ENCODE measurements at places on chromosomes 2 and 18. TPM values are rescaled to one million over a fixed set of nuclear protein-coding genes. Genes with fewer than 3 reads are reported as not detected.

The ONECUT2 gene
- not detected for total RNA-seq

The CAVIN2 gene
- total RNA-seq = 2.8 TPM

The GALNT13 gene
- total RNA-seq = 0.11 TPM

The GNLY gene
- not detected for total RNA-seq

The IL1RL2 gene
- total RNA-seq = 2.9 TPM

GRCh38 chr2:47211497-47212011, 56.4 kb upstream of the STPG4 start:
- H3K36me3 ChIP-seq = no peaks in the 10 kb centered on the region
- no peaks in the 10 kb centered on the region for H3K27me3 ChIP-seq

The DCAF17 gene
- total RNA-seq = 14.4 TPM

DNA sequence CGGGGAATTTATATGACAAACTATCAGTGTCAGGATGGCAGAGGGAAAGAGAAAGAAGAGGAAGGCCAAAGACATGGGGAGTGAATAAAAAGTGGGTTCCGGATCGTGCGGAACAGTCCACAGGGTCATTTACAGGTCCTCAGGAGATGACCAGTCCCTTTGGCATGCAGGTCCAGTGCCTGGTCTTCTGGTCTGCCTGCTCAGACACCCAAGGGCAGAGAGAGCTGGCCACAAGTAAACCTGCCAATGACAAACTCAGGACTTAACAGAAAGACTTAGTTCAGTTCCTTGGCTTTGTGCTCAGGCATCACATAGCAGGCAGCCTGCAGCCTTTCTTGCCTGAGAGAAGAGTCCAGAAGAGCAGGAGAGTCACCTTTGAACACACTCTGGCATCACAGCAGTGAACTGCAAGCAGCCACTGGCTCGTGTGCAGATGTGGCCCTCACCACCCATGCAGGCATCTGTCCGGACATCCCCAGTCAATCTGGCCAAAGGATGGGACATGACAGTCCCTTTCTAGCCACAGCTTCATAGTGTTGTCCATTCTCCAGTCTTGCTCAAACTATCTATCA, 14.0 kb downstream of the TMEM127 start:
- peaks cover 23% of the 10 kb centered on the region for H3K4me1 ChIP-seq
- peak overlapping the region; percentile 26 for H3K27ac ChIP-seq
- peak; percentile 81 for DNase-seq
- peaks cover 11% of the 10 kb centered on the region for H3K36me3 ChIP-seq
- H3K4me3 ChIP-seq = no peak overlapping the region
- no peaks in the 10 kb centered on the region for H3K27me3 ChIP-seq

- no peaks in the 10 kb centered on the region for H3K36me3 ChIP-seq
- peak; percentile 38 for DNase-seq
Measured at GRCh38 chr2:168801961-168802858, at the start of gene NOSTRIN. Gene NOSTRIN (plus strand): TSS chr2:168802637. CDS start chr2:168802647, 10 bp downstream.

DNA sequence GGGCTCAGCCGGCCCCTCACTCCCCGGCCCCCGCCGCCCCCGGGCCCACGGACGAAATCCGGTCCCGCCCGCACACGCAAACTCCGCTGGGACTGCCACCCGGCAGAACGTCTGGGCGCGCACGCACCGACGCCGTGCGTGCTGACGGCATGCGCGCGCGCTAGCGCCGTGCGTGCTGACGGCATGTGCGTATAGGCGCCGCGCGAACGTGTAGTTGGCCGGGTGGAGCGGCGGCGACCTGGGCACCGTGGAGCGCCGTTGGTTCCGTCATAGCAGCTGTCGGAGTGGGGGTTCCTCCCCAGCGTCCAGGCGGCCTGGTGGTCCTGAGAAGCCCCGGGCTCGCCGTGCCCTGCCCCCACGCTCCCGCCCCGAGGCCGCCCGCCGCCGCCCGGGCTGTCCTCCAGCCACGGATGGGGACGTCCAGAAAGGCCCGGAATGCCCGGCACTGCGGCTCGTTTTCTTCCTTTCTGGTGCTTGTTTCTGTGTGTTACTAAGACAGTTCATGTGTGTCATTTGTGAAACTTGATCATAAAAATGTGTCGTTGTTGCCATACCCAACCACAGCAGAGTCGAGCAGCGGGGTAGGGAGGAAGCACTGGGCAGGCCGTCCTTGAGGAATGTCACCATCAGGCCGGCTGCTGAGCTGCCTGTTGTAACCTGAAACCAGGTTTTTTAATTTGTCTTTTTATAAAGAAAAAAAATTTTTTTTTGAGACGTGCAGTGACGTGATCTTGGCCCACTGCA, at the start of gene TXNL4A:
TXNL4A (minus strand) TSS at position 113 of the 744 bp plus-strand sequence. CDS start 171 bp downstream, outside the sequence.
- peaks cover 9% of the 10 kb centered on the region for H3K36me3 ChIP-seq
- peak within 1 kb of the TSS; percentile 93 for H3K27ac ChIP-seq
- peak within 1 kb of the TSS; percentile 98 for H3K4me3 ChIP-seq
- H3K4me1 ChIP-seq = peaks cover 9% of the 10 kb centered on the region
- H3K27me3 ChIP-seq = no peaks in the 10 kb centered on the region
- peak; percentile 97 for DNase-seq

DNA sequence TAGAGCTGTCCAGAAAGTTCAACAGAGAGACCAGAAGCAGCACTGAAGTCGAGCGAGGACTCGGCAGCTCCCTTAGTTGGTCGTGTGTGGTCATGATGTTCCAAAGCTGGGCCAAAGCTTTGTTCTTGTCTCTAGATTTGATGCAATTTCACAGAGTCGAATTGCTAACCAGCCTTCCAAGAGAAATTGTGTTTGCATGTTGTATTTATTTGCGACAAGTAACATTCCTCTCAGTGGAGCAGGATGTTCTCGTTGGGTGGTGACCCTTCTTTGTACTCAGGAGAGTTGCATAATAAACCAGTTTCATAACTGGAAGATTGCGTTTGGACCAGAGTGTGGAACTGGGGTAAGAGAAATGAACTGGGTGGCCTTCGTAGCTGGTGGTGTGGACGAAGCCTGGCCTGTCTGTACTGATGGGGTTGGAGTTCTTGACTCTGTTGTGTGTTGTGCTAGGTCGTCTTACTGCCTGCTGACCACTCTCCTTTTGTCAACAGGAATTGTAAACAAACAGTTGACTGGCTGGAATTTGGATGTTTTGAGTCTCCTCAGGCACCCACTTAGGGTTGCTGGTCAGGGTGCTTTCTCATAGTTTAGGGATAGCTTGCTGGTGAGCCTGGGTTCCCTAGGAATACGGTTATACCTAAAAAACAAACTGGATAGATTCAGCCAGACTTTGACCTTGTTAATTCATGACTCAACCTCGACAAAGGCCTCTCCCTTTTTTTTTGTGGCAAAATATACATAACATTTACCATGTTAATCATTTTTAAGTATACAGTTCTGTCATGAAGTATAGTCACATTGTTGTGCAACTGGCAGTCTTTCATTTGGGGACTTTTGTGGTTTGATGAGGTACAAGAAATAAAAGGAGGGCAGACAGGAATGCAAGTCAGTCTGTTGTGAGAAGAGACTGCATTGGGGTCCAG, 28.9 kb upstream of the TOGARAM2 start:
- H3K4me1 ChIP-seq = peaks cover 21% of the 10 kb centered on the region
- peak overlapping the region; percentile 50 for H3K27ac ChIP-seq
- H3K27me3 ChIP-seq = no peaks in the 10 kb centered on the region
- peak; percentile 70 for DNase-seq
- H3K36me3 ChIP-seq = peaks cover 20% of the 10 kb centered on the region

The ARHGAP25 gene
- total RNA-seq = not detected

The ACVR1C gene
- total RNA-seq = 0.32 TPM

GRCh38 chr18:22946846-22947245, 13.7 kb downstream of the RBBP8 start:
- H3K4me1 ChIP-seq = peaks cover 19% of the 10 kb centered on the region
- peak; percentile 42 for DNase-seq
- peak overlapping the region; percentile 22 for H3K27ac ChIP-seq
- H3K27me3 ChIP-seq = no peaks in the 10 kb centered on the region

The IL1B gene
- total RNA-seq = 0.86 TPM

GRCh38 chr2:205407984-205408383, 274.3 kb upstream of the NRP2 start:
- DNase-seq = peak; percentile 49
- peak overlapping the region; percentile 27 for H3K4me3 ChIP-seq
- H3K27me3 ChIP-seq = no peaks in the 10 kb centered on the region
- H3K36me3 ChIP-seq = no peaks in the 10 kb centered on the region
- peak overlapping the region; percentile 4 for H3K27ac ChIP-seq

The ANTXR1 gene
- total RNA-seq = 128 TPM

GRCh38 chr2:96404446-96405373, 69.1 kb downstream of the NCAPH start:
- DNase-seq = peak; percentile 37
- H3K4me3 ChIP-seq = no peak overlapping the region
- H3K36me3 ChIP-seq = no peaks in the 10 kb centered on the region
- no peak overlapping the region for H3K27ac ChIP-seq
- H3K27me3 ChIP-seq = peaks cover 5% of the 10 kb centered on the region

- no peak overlapping the region for H3K27ac ChIP-seq
- H3K27me3 ChIP-seq = no peaks in the 10 kb centered on the region
- H3K4me3 ChIP-seq = no peak overlapping the region
- no peaks in the 10 kb centered on the region for H3K4me1 ChIP-seq
- DNase-seq = peak; percentile 8
Measured at GRCh38 chr2:19287324-19287723, 71.1 kb downstream of the OSR1 start.

DNA sequence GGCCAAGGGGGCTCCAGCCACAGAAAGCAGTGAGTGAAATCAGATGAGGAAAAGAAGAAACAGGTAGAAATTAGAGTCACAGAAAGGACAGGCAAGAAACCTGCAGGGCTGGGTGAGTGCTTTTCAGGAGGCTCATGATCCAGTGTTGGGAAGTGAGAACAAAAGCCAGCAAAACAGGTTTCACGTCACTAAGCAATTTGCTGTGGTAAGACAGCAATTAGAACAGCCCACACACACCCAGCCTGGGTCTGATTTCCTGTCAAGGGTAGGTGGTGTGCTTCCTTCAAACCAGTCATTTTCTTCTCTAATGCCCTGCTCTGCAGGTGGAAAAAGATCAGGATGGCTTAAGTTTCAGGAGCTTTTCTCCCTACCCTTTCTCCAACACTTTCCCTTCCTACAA, 52.9 kb upstream of the XDH start:
- no peaks in the 10 kb centered on the region for H3K36me3 ChIP-seq
- no peak overlapping the region for H3K4me3 ChIP-seq
- H3K27me3 ChIP-seq = no peaks in the 10 kb centered on the region
- no peak overlapping the region for H3K27ac ChIP-seq
- DNase-seq = no peak

The HOXD12 gene
- not detected for total RNA-seq

GRCh38 chr2:45637440-45637839, 14.0 kb upstream of the PRKCE start:
- H3K4me3 ChIP-seq = no peak overlapping the region
- H3K27ac ChIP-seq = no peak overlapping the region
- DNase-seq = peak; percentile 55
- no peaks in the 10 kb centered on the region for H3K4me1 ChIP-seq
- no peaks in the 10 kb centered on the region for H3K27me3 ChIP-seq
- H3K36me3 ChIP-seq = no peaks in the 10 kb centered on the region

The EFHD1 gene
- not detected for total RNA-seq

The MSTN gene
- 0.11 TPM for total RNA-seq

DNA sequence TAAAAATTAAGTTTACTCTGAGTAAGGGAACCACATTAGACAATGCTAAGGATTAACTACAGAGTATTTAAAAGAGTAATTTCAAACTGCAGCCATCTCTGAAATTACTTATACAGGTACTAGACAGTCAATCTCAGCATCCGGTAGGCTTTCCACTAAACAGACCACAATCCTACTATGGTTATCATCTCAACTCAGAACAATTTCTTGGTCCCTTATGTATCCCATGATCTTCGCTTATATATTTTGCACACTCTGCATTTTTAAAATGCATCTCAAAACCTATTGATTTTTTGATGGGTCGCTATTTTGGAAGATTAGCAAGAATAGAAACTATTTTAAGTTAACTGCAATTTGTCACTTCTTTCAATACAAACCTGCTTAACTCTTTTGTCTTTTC, 1.4 kb downstream of the PPP4R1 start:
- H3K4me1 ChIP-seq = peaks cover 43% of the 10 kb centered on the region
- no peaks in the 10 kb centered on the region for H3K36me3 ChIP-seq

GRCh38 chr2:174711206-174711605, 53.1 kb downstream of the CHRNA1 start:
- no peak overlapping the region for H3K27ac ChIP-seq
- H3K4me3 ChIP-seq = no peak overlapping the region
- H3K4me1 ChIP-seq = no peaks in the 10 kb centered on the region
- H3K36me3 ChIP-seq = no peaks in the 10 kb centered on the region
- peaks cover 5% of the 10 kb centered on the region for H3K27me3 ChIP-seq
- DNase-seq = peak; percentile 57

The CHPF gene
- total RNA-seq = 533 TPM

The LCT gene
- total RNA-seq = 0.25 TPM

- H3K4me3 ChIP-seq = no peak overlapping the region
- no peak overlapping the region for H3K27ac ChIP-seq
- DNase-seq = no peak
- peaks cover 8% of the 10 kb centered on the region for H3K4me1 ChIP-seq
- H3K36me3 ChIP-seq = no peaks in the 10 kb centered on the region
Measured at GRCh38 chr2:176164611-176165369, 7.7 kb downstream of the HOXD3 start.

DNA sequence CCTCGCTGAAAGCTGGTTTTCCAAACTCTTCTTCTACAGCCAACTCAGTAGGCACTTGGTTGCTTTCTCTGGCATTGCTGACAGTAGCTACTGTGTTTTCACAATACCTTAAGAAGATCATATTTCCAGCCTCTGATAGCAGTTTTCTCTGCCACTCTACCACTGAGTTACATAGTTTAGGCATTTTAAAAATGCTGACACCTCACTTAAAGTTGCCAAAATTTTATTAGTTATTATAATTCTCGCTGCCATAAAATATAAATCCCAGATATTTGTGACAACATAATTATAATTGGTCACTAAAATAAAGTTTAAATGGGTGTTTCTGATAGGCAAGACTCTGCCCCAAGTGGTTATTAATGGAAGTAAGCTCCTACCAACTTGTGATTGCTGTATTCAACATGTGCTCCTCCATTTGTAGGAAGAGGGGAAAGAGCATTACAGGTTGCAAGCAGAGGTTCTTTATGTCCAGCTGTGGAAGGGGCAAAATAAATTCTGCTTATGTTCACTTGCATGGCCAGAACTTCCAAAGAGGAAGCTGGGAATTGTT, 1202.8 kb downstream of the CNTNAP5 start:
- no peaks in the 10 kb centered on the region for H3K4me1 ChIP-seq
- no peak overlapping the region for H3K4me3 ChIP-seq
- DNase-seq = no peak
- no peaks in the 10 kb centered on the region for H3K27me3 ChIP-seq

DNA sequence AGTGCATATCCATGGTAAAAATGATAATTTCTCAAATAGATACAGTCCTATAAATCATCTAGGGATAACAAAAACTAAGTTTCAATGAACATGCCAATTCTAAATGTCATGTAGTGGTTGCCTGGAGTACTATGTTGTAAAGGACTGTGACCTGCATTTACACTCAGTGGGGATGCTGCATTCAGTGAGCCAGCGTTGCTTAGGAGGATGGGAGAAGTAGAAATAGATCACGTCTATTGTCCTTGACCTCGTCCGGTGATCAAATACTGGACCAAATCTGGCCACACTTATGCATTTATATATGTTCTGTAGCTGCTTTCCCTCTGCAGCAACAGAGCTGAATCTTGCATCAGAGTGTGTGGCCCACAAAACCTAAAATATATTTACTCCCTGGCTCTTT, 139.0 kb upstream of the ETAA1 start:
- H3K4me3 ChIP-seq = no peak overlapping the region
- H3K27me3 ChIP-seq = no peaks in the 10 kb centered on the region
- no peaks in the 10 kb centered on the region for H3K36me3 ChIP-seq
- no peak overlapping the region for H3K27ac ChIP-seq

The CSRNP3 gene
- 0.43 TPM for total RNA-seq

Data from GM23248 (cell line).